ENCODE measurements at places on chromosomes 1 and 21. TPM values are rescaled to one million over a fixed set of nuclear protein-coding genes. Genes with fewer than 3 reads are reported as not detected.

Gene NMNAT2
- total RNA-seq = 2.4 TPM

Gene BCL2L15
- 0.13 TPM for total RNA-seq

Gene NECTIN4
- 0.26 TPM for total RNA-seq

Gene OR6K3
- not detected for total RNA-seq

Gene MAP3K21
- total RNA-seq = under 0.01 TPM

Gene DIO1
- total RNA-seq = not detected

Gene FCN3
- not detected for total RNA-seq

Gene BNIPL
- 0.06 TPM for total RNA-seq

Gene SYT11
- total RNA-seq = 14.5 TPM

Gene CD84
- not detected for total RNA-seq

Gene CHIA
- not detected for total RNA-seq

Gene PGD
- total RNA-seq = 189 TPM

Gene ZFP69B
- total RNA-seq = 6.8 TPM

Gene SLC25A44
- 15.6 TPM for total RNA-seq

Gene OR2L5
- not detected for total RNA-seq

Gene DDAH1
- 47.1 TPM for total RNA-seq

Gene FHAD1
- total RNA-seq = not detected

Data from LHCN-M2 (cell line).